Muscle of arm (tissue), 14 donors: ENCODE measurements at places on chromosomes 2 and 18. TPM values are rescaled to one million over a fixed set of nuclear protein-coding genes. Genes with fewer than 3 reads are reported as not detected.

EVX2 gene
- not detected for polyA plus RNA-seq

CAVIN2 gene
- polyA plus RNA-seq = 48.1 TPM

ADAM23 gene
- polyA plus RNA-seq = 10.1 TPM

- DNase-seq = no peak
These were observed 127.4 kb downstream of the LTBP1 start for GRCh38 chr2:33074197-33074596.

DNA sequence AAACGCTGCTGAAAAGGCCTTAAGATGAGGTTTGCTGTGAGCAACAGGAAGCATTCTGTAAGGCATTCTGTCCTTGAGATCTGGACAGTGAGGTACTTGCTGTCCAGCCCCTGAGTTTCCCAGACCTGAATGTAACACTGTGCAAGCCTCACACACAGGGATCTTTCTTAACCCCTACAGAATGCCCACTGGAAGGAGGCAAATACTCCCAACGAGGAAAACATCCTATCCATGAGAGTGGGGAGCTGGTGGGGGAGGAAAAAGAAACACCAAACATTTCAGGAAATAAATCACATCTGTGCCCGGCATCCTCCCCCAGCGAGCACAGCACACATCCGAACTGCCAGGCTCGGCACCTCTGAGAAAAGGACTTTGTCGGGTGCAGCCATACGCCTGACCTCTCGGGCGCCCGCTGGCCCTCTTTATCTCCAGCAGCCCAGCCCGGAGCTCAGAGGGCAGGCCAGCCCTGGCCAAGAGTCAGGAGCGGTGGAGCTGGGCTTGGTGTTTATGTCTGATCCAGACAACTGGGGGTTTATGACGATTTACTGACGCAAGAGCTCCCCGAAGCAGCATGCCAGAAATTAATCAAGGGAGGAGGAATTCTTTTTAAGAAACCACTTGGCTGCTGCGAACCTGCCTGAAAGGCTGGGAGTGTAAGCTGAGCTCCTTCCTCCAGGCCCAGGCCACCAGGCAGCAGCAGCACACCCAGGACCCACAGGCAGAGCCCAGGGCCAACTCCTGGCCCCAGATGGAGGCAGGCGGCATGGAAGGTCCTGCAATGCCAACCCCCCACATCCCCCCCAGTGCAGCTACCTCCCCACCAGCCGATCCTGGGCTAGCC lies 72.2 kb downstream of the HDAC4 start:
- no peak for DNase-seq

RAX gene
- not detected for polyA plus RNA-seq
